ENCODE measurements at places on chromosomes 7 and 10.

- no peak for DNase-seq
Measured at GRCh38 chr10:131946321-131946751, 35.4 kb downstream of the BNIP3 start.

- DNase-seq: no peak
Measured at GRCh38 chr7:6294839-6295238, 22.4 kb upstream of the CYTH3 start.

DNA sequence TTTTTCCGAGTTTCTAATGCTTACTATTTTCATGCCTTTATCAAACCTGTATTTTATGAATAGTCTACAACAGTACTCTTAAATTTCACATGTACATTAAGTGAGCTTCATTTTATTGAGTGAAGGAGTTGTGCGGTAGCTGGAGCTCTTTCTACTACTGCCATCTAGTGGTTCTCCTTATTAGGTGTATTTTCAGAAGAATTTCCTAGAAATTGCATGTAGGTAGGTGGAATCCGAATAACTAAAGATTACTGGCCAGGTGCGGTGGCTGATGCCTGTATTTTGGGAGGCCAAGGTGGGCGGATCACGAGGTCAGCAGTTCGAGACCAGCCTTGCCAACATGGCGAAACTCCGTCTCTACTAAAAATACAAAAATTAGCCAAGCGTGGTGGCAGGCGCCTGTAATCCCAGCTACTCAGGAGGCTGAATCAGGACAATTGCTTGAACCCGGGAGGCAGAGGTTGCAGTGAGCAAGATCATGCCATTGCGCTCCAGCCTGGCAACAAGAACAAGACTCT, 38.3 kb downstream of the LRRC72 start:
- no peak for DNase-seq

DNA sequence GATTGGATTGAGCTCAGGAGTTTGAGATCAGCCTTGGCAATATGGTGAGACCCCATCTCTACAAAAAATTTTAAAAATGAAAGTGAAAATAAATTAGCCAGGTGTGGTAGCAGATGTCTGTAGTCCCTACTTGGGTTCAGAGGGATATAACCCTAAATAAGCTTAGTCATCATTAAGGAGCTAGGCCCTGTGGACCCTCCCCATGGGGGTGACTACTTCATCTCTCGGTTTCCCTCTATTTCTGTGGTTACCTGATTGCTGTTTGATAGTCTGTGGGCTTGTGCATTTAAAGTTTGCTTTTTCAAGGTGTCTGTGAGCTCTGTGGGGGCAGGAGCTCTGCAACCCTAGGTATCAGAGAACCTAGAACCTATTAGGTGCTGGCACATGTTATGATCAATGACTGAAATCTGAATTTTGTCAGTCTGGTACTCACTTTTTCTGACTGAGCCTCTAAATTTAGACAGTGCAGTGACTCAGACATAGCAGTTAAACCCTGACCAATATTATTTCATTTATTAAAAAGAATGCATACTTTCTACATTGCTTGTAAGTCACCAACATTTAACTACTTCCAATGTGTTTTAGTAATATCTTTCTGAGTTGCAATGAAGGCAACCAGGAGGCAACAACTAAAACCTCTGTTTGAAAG, 8.1 kb upstream of the CUZD1 start:
- DNase-seq: no peak

DNA sequence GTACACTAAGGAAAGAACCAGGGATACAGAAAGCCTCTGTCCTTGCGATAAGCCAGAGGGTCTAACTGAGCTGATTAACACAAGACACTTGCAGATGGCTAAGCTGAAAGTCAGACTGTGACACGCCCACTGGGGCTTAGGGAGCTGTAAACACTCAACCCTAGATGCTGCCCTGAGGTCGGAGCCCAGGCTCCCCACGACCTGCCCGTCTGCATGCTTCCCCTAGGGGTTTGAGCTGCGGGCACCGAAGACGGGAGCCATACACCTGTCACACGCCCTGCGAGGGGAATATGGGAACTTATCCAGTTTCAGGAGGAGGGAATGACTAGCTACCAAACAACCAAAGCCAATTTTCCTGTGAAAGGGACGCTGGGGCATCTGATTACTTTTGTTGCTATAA, 96.0 kb downstream of the HTR5A start:
- DNase-seq: peak; percentile 46

DNA sequence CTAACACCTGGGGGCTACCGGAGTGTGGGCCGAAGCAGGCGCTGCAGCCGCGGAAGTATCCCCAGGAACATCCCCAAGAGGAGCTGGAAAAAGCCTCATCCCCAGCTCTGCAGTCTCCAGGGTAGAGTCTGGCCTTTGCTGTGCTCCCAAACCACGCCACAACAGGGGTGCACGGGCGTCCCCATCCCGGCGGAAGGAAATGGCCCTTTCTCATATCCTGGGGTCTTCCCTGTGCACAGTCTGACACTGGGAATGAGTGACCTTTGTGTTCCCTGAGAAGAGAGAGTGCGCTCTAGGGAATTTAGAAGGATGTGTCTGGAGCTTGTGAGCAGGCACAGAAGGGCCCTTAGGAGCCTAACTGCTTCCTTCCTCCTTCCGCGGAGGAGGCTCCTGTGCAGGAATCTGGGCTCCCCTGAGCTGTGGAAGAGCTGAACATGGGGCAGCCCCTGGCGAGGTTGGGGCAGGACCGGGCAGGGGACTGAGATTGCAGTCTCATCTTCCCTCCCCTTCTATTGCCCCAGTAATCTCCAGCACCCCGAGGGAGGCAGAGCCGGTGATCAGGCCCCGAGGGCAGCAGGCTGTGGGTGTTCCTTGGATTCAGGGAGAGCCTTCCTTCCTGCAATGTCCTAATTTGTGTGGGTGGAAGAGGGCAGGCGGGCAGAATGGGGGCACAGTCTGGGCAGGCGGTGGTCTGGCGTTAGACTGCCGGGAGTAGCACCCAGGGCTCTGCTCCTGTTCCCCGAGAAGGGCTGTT, 1.3 kb downstream of the REPIN1 start:
- DNase-seq: no peak

- DNase-seq: no peak
Measured at GRCh38 chr10:75646218-75646915, 214.9 kb downstream of the LRMDA start.

DNA sequence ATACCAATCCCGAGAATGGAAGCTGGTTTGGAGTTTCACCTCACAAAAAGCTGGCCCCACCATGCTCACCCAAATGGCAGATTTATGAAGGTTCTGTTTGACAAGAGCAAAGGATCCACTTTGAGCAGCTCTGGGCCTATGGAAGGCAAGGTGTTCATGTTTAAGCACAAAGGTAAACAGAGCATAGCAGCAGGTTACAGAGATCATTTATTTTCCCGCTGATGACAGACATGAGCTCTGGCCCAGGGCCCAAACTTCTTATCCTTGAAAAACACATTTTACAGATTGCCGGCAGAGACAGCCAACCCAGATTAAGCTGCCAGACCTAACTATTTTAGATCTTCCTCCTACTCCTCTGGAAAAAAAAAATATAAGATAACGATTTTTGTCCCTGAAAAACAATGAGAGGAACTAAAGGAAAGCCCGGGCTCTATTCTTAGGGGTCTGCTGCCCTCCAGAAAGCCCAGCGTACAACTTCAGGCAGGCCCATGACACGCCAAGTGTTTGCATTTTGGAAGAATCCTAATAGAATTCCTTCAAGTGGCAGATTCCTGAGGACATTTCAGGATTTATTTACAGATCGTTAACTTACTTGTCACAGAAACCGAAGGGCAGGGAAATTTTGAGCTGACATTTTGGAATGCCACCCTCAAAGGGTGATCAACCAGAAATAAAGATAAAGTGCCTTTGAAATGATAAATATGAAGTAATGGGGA, 40.0 kb downstream of the SYPL1 start:
- no peak for DNase-seq

- peak; percentile 44 for DNase-seq
Measured at GRCh38 chr10:11424456-11425295, 186.8 kb downstream of the USP6NL start.

DNA sequence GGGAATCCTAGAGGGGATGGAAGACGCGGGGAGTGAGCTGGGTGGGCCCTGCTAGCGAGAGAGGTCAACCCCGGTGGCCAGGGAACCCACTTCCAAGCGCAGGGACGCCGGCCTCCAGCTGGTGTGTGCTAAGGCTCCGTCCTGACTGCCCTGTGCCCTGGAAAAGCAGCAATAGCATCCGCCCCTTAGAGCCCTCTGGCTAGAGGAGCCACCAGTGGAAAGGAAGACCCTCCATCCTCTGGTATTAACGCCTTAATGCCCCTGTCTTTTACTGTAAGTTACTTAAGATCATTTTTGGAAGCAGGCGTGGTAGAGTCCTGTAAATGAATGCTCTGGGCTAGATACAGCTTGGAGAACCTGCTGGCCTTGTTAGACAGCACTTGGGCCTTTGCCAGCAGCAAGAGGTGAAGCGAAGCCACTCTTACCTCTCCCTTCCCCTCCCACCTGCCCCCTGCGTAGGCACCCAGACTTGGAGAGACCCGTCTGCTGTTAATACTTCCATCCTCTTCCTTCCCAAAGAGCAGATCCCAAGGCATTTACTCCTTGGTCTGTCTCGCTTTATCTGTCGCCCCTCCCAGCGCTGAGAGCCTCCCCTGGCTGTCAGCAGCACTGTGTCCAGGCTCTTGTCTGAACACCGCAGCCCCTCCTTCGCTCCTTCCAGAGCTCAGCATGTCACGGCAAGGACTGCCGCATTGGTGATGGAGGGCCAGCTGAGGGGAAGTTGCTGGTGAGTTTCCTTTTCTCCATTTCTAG, 4.6 kb downstream of the REPIN1 start:
- DNase-seq: no peak

DNA sequence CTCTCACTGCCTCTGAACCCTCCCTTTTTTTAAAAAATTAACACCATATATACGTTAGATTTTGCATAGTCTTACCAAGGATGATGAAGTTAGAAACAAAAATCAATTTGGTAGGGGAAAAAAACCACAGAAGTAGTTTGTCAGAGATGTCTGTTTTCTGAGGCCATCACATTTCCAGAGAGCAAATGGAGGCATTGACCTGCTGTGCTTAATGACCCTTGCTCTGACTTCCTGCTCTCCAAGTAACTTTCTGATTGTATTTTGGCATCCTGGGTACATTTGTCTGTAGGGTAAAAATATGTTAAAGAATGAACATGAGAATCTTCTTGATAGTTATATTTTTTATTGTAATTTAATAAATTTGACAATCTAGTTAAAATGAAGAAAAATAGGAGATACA, 140.2 kb downstream of the LCOR start:
- DNase-seq: no peak

DNA sequence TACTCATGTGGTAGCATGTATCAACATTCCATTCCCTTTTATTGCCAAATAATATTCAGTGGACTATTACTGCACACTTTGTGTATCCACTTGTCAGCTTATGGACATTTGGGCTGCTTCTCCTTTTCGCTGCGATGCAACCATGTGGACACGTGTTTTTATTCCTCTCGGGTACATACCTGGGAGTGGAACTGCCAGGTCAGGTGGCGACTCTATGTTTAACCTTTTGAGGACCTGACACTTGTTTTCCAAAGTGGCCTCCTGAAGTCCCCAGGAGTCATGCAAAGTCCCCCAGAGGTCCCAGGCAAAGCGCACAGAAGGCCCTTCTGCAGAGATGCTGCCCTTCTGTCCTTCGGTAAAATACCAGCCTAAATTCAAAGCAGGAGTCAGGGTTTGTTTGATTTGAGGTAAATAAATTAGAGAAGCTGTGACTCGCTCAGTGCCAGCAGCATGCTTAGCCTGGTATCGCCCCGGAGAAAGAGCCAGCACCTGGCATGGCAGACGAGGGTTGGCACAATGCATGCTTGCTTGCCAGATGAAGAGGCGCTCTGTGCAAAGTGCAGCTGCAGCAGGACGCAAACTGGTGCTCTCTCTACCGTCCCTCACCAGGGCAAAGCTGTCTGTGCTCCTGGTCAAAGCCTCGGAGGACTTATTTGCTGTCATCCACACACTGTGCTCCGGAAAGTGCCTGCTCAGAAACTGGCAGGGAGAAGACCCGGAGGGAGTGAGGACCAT, 37.8 kb downstream of the HIPK2 start:
- DNase-seq: no peak

DNA sequence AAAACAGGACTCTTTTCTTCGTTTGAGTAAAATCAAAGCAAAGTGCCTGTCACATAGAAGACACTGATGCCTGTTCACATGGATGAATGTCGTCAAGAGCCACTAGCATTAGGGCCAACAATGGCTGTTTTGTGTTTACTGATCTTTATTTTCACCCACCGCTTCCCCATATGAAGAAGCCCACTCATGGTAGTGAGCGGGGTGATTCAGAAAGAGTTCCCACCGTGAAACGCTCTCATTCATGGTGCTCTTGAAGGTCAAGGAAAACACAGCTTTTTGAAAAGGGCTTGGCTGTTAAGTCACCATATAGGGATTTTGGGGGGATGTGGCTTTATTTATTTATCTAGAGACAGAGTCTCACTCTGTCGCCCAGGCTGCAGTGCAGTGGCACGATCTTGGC, 12.5 kb downstream of the PROSER2 start:
- DNase-seq: no peak

DNA sequence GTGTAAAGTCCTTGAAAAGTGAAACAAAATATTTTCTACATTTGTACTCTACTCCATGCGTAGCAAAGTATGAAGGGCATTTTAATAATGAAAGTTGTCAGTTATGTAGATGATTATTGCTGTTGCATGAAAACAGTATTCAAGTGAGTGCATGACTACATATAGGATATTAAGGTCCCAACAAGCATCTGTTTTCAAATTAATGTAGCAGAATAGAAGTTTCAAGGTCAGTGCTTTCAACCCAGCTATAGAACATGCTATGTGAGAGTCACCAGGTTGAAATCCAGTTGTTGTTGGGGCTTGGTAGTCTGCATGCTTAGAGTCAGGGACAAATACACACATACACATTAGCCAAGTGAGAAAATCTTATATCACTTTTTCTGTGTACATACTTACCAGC, 14.8 kb downstream of the CD36 start:
- DNase-seq: no peak

DNA sequence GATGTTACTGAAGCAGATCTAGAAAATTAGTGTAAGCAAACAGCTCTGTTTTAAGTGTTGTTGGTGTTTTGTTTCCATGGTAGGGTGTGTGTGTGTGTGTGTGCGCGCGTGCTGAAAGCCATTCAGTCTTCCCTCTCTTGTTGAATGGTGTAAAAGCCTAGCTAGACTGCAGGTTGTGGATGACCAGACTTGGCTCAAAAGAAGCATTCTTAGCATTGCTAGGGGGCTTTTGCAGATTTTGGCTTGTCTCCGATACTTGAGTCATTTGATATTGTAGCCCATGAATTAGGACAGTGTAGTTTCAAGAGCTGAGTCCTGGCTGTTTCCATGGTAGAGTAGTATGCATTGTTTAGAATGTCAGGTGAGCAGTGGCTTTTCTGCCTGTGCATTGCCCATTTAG, 99.1 kb downstream of the SND1 start:
- DNase-seq: no peak

- no peak for DNase-seq
Measured at GRCh38 chr7:151226560-151226874, 488 bp downstream of the ABCF2 start.

DNA sequence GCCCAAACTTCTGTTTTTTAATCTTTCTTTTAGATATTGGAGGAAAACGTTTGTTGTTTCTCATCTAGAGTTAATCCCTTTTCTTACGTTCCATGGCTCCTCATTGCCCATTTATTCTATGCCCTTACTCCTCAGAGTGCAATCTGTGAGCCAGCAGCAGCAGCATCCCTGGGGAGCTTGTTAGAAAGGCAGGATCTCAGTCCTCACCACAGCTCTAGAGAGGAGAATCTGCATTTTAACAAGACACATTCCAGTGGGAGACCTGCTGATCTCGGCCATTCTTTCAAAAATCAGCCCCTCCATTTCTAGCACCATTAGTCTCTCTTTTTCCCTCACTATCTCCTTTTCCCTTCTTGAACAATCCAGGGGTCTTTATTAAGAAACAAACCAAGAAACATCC, 84.4 kb upstream of the NOBOX start:
- DNase-seq: no peak

GRCh38 chr10:65396997-65397396, 1528.8 kb upstream of the LRRTM3 start:
- DNase-seq: no peak

Measured in D721Med (cell line).